ENCODE measurements at places on chromosomes 4 and X.

- DNase-seq = no peak
These were observed 815 bp downstream of the FAM53A start for GRCh38 chr4:1683261-1683735.

DNA sequence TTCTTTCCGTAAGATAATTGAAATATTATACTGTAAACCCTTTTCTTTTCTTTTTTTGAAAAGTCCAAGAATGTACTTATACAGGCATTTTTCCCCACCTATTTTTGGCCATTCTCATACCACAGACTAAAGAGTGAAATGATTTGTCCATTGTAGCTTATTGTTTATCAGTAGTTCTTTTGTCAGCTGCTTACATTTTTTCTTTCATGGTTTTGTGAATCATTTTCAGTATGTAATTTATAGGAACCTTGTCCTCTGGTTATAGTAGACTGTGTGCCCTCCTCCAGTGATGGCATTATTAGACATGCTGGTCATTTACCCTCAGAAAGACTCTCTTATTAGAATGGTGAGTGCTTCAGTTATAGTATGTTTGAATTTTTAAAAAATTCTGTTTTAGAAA is 56.7 kb downstream of the CCKAR start:
- DNase-seq = no peak

DNA sequence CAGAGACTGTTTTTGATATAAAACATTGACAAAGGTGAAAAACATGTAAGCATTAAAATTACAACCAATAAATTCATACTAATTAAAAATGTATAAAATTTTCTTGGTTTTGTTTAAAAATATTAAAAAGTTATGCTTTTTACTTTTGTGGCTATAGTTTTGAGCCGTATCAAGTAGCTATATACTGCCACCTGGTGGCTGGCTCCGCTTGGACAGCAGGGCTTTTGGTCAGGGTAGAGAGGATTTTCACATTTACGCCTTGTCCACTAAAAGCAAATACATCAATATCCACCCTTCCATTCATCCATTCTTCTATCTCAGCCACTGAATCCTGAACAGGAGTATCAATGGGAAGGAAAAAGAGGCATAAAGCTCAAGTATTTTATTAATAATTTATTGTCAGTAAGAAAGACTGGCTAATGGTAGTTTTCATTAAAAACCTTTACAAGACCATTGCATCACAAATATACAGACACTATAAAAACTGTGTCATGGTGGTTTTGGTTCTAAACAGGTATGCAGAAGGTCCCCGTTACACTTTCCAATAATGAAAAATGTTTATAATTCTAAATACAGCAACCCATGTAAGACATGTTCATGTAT is 32.1 kb upstream of the MTNR1A start:
- DNase-seq = no peak

- DNase-seq = peak; percentile 35
These were observed 43.2 kb upstream of the RBM47 start for GRCh38 chr4:40672528-40673522.

DNA sequence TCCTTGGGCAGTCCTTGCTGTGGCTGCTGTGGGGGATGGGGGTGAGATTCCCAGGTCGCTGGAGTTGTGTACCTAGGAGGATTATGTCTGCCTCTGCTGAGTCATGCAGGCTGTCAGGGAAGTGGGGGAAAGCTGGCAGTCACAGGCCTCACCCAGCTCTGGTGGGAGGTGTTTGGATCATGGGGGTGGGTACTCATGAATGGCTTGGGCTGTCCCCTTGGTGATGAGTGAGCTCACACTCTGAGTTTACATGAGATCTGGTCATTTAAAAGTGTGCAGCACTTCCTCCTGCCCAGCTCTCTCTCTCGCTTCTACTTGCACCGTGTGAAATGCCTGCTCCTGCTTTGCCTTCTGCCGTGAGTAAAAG is 24.6 kb upstream of the PDLIM3 start:
- no peak for DNase-seq

GRCh38 chrX:13383907-13384306 is 64.1 kb upstream of the ATXN3L start:
- DNase-seq = no peak

GRCh38 chr4:55865228-55865806 is 11.9 kb downstream of the EXOC1 start:
- DNase-seq = no peak

DNA sequence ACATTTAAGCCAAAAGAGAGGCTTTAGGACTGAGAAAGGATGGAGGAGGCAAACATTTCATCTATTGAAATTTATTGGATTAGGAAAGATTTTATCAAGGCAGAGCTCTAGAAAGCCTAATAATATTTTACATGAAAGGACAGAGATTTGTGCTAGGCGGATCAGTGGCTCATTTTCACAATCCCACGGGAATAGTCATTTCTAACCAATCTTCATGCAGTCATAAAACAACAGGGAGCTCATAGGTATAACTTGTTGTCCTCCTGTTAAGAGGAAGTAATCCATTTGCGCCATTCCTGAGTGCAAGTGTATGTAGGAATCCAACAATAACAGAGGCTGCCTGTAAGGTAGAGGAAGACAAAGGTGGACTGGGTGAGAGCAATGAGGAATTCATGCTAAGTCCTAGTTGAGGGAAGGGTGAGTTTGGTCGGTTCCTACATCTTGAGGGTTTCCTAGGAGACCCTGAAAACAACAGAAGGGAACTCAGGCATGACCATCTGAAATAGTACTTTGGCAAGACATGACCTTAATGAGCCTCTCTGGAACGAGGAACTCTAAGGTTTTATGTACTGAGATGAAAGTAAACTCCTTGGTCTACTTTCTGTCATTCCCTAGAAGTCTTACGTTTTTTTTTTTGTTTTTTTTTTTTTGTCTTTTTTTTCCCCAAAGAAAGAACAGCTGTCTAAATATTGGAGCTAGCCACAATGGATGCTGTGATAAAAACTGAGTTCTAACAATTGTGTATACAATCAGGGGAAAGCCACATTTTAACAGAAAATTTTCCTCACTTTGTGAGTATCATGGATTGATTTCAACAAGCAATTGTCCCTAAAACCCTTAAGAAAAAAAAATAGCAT is 89.7 kb downstream of the GEMIN8 start:
- no peak for DNase-seq

- DNase-seq = no peak
These were observed 122.1 kb downstream of the MANBA start for GRCh38 chr4:102638621-102639020.

- DNase-seq = no peak
These were observed 30.7 kb downstream of the HMX1 start for GRCh38 chr4:8840816-8841455.

Measured in NCI-H524 (cell line).